CD4-positive, CD25-positive, alpha-beta regulatory T cell (primary cell): ENCODE measurements at places on chromosomes 1 and 21. TPM values are rescaled to one million over a fixed set of nuclear protein-coding genes. Genes with fewer than 3 reads are reported as not detected.

Gene OR6P1
- total RNA-seq: not detected

Gene CASQ2
- total RNA-seq: not detected

Gene ASPM
- 3.2 TPM for total RNA-seq

Gene LCE2B
- not detected for total RNA-seq

Gene FNDC5
- not detected for total RNA-seq

Gene HDAC1
- total RNA-seq: 98.2 TPM

Gene BEST4
- total RNA-seq: 0.57 TPM

Gene USP16
- total RNA-seq: 72.8 TPM

Gene KCNT2
- not detected for total RNA-seq

Gene KPRP
- total RNA-seq: not detected

GRCh38 chr21:38810034-38810825 is 4.5 kb downstream of the ETS2 start:
- no peak for DNase-seq
- no peak overlapping the region for H3K4me3 ChIP-seq
- no peak overlapping the region for H3K27ac ChIP-seq
- H3K36me3 ChIP-seq: peaks cover 16% of the 10 kb centered on the region
- H3K4me1 ChIP-seq: peaks cover 17% of the 10 kb centered on the region

DNA sequence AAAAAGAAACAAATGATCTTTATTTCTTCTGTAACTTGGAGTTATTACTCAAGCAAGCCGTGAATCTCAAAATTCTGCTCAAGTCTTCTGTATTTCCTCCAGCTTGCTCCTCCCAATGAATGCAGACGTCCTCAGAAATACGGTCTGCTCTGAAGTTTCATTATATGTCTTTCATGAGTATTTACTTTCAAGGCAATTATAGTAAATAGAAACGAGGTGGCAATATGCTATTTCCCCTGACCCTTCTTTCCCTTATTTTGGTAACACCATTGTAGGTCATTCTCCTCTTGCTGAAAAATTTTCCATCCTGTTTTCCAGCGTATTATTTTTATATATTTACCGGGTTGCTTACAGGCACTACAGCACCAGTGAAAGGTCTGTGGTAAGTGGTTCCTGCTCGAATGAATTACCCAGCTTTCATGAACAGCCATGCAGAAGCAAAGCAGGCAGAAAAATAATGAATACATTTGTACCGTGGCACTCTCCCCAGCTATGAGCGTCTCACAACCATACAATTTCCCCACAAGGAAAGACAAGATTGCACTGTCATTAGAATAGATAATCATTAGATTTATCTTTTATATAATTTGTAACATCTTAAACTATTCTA is 350.9 kb upstream of the PKN2 start:
- H3K36me3 ChIP-seq: no peaks in the 10 kb centered on the region
- H3K4me3 ChIP-seq: no peak overlapping the region
- no peaks in the 10 kb centered on the region for H3K27me3 ChIP-seq
- no peak for DNase-seq

- H3K27ac ChIP-seq: no peak overlapping the region
- H3K4me3 ChIP-seq: no peak overlapping the region
- H3K27me3 ChIP-seq: no peaks in the 10 kb centered on the region
- peaks cover 15% of the 10 kb centered on the region for H3K4me1 ChIP-seq
Observed at GRCh38 chr1:92465256-92465647, 21.5 kb downstream of the GFI1 start.

DNA sequence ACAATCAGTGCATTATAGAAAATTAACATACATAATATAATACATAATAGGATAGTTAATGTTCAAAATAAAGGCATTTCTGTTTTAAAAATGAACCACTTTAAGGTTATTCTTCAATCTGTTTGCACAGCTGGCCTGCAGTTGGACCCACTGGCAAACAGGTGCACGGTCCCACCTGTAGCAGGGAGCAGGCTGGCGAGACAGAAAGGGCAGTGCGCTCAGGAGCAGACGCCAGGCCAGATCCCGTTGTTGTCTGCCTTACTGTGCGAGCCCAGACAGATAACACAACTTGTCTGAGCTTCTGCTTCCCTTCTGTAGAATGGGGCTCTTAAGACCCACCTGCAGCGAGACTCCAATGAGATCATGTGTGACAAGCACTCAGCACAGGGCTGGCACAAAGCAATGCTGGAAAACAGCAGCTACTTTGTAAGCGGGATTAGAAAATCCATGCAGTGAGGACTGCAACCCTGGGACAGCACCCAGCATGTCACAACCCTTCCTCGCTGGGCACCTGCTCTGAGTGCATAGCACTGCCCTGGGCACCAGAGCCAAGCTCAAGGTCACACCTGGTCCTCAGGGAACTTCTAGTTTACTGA is 33.5 kb downstream of the VPS26C start:
- H3K4me3 ChIP-seq: no peak overlapping the region
- H3K27ac ChIP-seq: no peak overlapping the region
- peaks cover 77% of the 10 kb centered on the region for H3K36me3 ChIP-seq
- no peaks in the 10 kb centered on the region for H3K27me3 ChIP-seq
- no peak for DNase-seq
- peaks cover 4% of the 10 kb centered on the region for H3K4me1 ChIP-seq

GRCh38 chr21:31545036-31545435 is 114.5 kb upstream of the SOD1 start:
- no peak overlapping the region for H3K4me3 ChIP-seq
- peaks cover 2% of the 10 kb centered on the region for H3K27me3 ChIP-seq
- H3K27ac ChIP-seq: no peak overlapping the region
- no peak for DNase-seq
- H3K36me3 ChIP-seq: no peaks in the 10 kb centered on the region
- no peaks in the 10 kb centered on the region for H3K4me1 ChIP-seq

DNA sequence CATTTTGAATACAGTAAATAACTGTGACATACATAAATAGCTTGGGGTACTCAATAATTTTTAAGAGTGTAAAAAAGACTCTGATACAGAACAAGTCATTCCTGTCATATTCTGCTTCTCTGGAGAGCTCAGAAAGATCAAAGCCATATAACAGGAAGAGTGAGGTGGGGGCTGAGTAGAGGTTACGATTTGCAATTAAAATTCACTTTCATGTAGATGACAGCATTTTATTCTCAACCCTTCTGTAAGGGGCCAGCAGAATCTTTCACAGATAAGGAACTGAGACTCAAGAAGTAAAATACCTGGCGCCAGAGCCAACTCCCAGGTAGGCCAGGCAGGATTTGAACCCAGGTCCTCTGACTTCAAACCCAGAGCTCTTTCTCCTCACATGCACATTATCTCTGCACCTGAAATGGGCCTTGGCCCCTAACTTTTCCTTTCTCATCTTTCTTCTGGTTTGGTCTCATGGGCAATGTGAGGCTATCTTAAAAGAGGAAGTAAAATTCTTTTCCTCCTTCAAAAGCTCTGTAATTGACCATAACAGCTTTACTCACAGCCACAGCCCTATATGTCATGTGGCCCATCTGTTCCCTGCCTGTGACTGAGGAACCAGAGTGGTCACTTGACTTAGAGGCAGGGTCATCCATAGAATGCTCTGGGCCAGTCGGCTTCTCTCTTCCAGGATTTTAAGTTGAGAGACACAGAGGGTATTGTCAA is 80.9 kb upstream of the SYT6 start:
- H3K4me3 ChIP-seq: no peak overlapping the region
- no peaks in the 10 kb centered on the region for H3K4me1 ChIP-seq
- H3K27me3 ChIP-seq: no peaks in the 10 kb centered on the region
- no peaks in the 10 kb centered on the region for H3K36me3 ChIP-seq
- no peak overlapping the region for H3K27ac ChIP-seq

- no peaks in the 10 kb centered on the region for H3K4me1 ChIP-seq
- no peak for DNase-seq
- H3K36me3 ChIP-seq: peaks cover 2% of the 10 kb centered on the region
- no peaks in the 10 kb centered on the region for H3K27me3 ChIP-seq
- no peak overlapping the region for H3K4me3 ChIP-seq
Observed at GRCh38 chr1:230077436-230078213, 10.6 kb downstream of the GALNT2 start.

GRCh38 chr1:196515904-196516303 is 92.3 kb downstream of the KCNT2 start:
- H3K4me3 ChIP-seq: no peak overlapping the region
- no peak for DNase-seq
- no peaks in the 10 kb centered on the region for H3K4me1 ChIP-seq

- H3K36me3 ChIP-seq: peaks cover 87% of the 10 kb centered on the region
- H3K4me1 ChIP-seq: no peaks in the 10 kb centered on the region
- no peak overlapping the region for H3K4me3 ChIP-seq
- no peak for DNase-seq
- no peaks in the 10 kb centered on the region for H3K27me3 ChIP-seq
- no peak overlapping the region for H3K27ac ChIP-seq
Observed at GRCh38 chr1:156471496-156472490, 28.8 kb downstream of the MEF2D start.

DNA sequence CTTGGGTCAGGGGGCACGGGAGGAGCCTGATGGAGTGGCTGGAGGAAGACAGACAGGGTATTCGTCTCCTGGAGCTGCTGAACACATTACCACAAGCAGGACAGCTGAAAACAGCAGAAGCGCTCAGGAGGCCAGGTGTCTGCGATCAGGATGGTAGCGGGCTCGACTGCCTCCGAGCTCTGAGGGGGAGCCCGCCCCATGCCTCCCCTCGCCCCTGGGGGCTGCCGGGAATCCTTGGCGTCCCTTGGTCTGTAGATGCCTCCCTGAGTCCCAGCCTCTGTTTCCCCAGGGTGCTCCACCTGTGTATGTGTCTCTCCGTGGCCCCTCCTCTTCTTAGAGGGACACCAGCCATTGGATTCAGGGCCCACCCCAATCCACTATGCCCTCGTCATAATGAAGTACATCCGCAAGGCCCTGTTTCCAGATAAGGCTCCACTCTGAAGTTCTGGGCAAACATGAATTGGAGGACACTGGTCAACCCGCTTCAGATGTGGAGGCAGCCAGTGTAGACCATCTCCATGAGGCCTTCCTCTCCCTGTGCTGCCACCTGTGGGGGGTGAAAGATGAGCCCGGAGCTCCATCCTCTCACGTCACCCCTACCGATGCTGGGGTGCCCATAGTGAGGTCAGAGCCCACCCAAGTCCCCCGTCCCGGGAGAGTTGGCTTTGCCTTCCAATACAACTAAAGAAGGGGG is 67.8 kb downstream of the SPSB1 start:
- no peak overlapping the region for H3K27ac ChIP-seq
- no peaks in the 10 kb centered on the region for H3K27me3 ChIP-seq
- no peaks in the 10 kb centered on the region for H3K4me1 ChIP-seq
- no peak overlapping the region for H3K4me3 ChIP-seq

GRCh38 chr1:204975568-204976235 is 67.3 kb upstream of the CNTN2 start:
- no peaks in the 10 kb centered on the region for H3K4me1 ChIP-seq
- no peaks in the 10 kb centered on the region for H3K36me3 ChIP-seq
- no peaks in the 10 kb centered on the region for H3K27me3 ChIP-seq
- peak; percentile 36 for DNase-seq

DNA sequence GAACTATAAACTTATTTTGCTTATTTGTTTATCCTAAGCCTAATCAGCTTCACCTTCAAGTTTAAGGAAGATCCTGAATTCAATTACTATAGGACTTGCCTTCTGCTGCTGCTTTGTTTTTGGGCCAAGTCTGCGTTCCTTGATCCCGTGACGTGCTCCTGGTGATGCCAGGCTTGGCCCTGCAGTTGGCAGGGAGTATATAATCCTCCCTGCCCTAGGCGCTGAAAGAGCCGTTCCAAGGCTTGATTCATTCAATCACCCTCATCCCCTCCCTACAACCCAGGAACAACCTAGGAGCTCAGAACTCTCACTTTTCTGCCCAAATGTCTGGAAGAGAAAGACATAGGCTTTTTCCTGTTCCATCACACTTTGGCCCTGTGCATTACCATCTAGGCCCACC is 12.4 kb upstream of the LRRN2 start:
- H3K27ac ChIP-seq: no peak overlapping the region
- H3K36me3 ChIP-seq: no peaks in the 10 kb centered on the region
- H3K27me3 ChIP-seq: peaks cover 5% of the 10 kb centered on the region
- H3K4me3 ChIP-seq: no peak overlapping the region
- no peaks in the 10 kb centered on the region for H3K4me1 ChIP-seq
- DNase-seq: no peak

DNA sequence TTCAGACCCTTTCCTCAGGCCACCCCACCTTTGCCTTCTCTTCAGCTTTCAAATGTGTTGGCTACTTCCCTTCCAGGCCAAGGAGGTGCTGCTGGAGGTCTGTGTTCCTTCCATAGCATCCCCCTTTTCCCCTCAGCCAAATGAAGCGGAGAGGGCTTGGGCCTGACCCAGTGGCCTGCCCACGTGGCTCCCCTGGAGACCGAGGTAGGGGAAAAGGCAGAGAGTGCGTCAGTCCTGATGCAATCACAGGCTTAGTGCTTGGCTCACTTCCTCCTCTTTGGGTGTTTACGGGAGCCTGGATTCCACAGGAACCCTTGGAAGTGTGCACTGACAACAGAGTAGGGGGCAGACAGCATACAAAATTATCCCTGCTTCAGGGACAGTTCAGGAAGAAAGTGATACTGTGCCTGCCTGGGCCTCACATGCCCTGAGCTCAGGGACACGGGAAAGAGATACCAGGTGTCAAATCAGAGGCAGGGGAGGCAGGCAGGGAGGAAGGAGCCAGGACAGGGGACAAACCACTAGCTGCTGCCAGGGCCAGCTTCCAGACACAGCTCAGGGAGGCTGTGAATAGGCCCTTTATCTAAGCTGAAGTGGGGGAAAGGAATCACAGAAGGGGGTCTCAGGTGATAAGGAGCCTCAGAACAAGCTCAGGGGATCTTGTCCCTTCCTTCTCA is 16.6 kb upstream of the PTP4A2 start:
- peaks cover 23% of the 10 kb centered on the region for H3K4me1 ChIP-seq
- H3K36me3 ChIP-seq: no peaks in the 10 kb centered on the region
- no peak for DNase-seq
- H3K27me3 ChIP-seq: no peaks in the 10 kb centered on the region
- no peak overlapping the region for H3K27ac ChIP-seq
- no peak overlapping the region for H3K4me3 ChIP-seq

DNA sequence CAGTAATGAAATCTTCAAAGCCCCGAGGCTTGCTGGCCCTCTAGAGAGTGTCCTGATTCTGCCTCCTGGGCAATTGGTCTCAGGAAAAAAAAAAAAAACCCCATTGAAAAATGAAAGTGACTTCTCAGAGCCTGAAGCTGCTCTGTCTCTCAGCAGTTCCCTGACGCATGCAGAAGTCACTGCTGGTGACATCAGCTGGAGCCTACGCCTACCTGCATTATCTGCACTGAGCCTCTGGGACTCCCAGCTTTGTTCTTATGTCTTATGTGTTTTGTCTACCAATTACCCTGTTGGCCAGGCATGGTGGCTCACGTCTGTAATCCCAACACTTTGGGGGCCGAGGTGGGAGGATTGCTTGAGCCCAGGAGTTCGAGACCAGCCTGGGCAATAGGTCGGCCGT is 10.1 kb upstream of the SLC25A33 start:
- no peaks in the 10 kb centered on the region for H3K27me3 ChIP-seq
- no peak for DNase-seq
- no peaks in the 10 kb centered on the region for H3K4me1 ChIP-seq
- no peaks in the 10 kb centered on the region for H3K36me3 ChIP-seq
- no peak overlapping the region for H3K27ac ChIP-seq
- no peak overlapping the region for H3K4me3 ChIP-seq
